ENCODE measurements at places on chromosomes 13 and 19.

GRCh38 chr19:42281146-42281826, 12.2 kb downstream of the CIC start:
- peak; percentile 37 for DNase-seq

- DNase-seq: peak; percentile 62
Observed at GRCh38 chr13:73835138-73835721, 299.0 kb downstream of the KLF12 start.

DNA sequence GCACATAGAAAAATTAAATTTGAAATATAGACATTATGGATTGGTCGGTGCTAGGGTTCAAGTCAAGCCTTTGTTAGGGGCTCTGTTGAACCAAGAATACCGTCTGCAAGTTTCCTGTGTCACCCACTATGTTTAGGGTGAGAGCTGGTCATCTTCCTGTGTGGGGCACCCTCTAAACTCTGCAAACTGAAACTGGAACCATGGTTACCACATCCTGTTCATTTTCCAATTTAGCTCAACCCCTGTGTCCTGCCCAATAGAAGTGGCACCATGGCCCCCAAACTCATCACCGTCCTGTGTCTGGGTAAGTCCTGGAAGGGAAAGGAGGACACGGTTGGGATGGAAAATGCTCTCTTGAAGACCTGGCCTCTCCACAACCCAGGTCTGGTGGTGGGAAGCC, 29.9 kb downstream of the LAIR2 start:
- DNase-seq: peak; percentile 29

DNA sequence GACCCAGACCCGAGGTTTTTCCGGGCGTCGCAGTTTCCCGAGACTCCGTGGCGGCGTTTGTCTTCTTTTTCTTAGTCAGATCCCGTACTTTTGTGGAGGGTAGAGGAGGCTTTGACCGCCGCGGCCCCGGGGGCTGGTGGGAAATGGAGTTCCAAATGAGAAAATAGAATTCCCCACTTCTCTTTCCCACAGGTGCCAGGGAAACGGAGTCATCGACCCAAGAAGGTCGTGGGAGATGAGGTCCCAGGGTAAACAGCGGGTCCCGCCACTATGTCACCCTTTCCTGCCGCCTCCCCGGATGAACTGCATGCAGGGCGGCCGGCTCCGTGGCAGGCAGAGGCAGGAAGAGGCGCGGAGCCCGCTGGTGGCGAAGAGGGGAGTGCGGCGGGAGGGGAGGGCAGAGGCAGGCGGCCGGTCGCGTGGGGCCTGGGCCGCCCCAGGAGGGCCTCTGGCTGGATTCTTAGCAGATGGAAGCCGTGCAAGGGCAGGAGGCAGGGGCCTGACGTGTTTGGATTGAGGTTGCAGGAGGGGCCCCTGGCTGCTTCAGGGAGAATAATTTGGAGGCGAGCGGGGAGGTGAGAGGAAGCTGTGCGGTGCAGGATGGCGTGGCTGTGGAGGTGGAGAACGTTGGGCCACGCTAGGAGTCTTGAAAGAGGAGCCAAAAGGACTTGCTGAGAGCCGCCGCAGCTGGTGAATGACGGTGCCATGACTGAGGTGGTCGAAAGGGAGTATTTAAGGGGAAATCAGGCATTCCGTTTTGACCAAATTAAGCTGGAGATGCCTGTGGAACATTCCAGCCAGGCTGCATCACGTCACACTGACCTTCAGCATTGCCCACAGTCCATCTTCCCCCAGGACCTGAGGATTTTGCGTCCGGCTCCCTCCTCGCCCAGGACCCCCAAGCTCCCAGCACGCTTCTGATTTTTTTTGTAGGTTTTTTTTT, 11.7 kb downstream of the CYTH2 start:
- peak; percentile 60 for DNase-seq

GRCh38 chr19:616747-617526, 16.4 kb downstream of the POLRMT start:
- no peak for DNase-seq

DNA sequence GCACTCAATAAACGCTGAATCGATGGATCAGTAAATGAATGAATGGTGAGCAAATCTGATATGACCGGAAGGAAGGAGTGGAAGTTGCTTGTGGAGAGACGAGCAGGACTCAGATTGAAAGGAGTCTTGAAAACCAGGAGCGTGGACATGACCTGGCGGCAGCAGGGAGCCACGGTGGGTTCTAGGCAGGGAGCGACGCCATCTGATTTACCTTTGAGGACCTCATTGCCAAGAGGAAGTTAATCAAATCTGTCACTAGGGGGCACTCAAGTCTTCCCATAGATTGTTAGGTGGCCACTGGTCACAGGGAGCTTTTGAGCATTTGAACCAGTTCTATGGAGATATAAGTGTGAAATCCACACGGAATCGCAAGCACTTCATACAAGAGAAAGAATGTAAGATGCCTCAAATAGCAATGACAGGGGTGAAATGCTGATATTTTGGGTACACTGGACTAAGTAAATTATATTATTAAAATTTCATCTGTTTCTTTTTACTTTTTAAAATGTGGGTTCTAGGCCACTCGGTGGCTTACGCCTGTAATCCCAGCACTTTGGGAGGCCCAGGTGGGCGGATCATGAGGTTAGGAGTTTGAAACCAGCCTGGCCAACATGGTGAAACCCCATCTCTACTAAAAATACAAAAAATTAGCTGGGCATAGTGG, 9.2 kb upstream of the FBN3 start:
- peak; percentile 66 for DNase-seq

DNA sequence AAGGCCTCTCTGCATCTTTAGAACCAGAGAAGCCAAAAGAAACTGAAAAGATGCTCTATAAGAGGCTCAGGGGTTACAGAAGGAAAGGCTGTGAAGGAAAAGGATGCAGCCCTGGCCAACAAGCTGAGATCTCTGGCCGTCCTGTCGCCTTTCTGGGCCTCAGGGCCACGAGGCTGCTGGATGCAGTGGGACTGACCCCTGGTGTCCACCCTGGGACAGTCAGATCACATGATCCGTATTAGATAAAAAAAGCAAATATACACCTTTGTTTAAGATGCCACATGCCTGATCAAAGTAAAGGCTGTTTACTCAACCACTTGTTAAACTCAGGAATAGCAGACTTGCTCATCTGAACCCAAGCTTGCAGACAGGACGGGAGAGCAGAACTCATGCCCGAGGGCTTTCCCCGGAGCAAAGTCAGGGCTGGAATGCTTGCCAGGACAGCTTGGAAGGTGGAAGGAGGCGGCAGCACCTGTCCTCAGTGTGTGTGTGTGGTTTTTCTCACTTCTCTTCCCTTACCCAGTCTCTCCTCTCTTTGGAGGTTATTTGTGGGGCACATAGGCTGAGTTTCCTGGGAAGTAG, 206.5 kb upstream of the TSHZ3 start:
- DNase-seq: no peak

DNA sequence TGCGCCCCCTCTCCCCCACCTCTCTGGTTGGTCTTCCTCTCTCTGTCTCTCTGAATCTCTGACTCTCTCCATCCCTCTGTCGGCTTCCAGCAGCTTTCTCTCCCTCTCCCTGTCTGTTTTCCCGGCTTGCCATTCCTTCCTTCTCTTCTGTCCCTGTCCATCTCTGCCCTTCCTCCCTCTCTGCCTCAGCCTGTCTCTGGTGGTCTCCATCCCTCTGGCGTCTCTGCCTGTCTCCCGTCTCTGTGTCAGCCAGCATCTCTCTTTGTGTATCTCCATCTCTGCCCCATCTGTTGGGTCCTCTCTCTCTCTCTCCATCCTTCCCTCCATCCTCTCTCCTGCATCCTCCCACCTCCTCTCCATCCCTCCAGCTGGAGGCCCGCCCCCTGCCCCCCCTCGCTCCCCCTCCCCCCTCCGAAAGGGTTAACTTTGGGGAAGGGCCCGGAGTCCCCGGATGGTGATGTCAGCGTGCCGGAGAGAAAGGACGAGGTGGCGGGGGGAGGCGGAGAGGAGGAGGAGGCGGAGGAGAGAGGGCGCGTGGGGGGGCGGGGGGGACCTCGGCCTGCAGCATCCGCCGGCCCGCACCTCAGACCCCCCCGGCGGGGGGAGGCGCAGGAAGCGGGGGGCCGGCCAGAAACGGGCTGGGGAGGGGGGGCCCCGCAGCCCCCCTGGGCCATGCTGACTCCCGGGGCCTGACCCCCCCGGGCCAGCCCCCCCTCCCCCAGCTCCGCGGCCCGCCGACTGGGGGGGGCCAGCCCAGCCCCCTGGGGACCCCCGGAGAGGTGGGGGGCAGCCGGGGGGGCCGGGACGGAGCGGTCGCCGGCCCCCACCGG, at the start of gene BRSK1:
Gene BRSK1 (plus strand): TSS at position 450 of the 830 bp plus-strand sequence. CDS start 446 bp downstream, outside the sequence.
- DNase-seq: peak; percentile 66

DNA sequence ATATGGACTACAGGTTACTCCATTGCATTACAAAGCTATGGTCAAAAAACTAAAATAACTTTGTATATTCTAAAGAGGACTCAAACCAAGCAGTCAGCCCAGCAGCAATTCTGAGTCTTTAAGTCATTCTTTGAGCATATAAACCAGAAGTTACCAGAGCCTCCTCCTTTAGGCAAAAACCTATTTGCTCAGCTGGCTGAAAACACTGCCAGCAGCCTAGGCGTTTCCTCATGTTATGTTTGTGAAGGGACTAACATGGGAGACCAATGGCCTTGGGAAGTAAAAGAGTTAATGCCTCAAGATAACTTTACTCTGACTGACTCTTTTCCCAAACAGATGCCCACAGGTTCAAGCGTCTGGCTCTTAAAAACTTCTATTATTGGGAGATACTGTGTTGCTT, 45.3 kb downstream of the ZNF626 start:
- DNase-seq: no peak

GRCh38 chr19:41930926-41931592, 2.8 kb upstream of the ERFL start:
- no peak for DNase-seq

GRCh38 chr19:52028027-52028779, at the start of gene ZNF614:
Gene ZNF614, minus strand, starts transcription at chr19:52028379. Its CDS starts 2,634 bp downstream, at chr19:52025745.
- peak; percentile 83 for DNase-seq

GRCh38 chr13:28421676-28422410, 73.1 kb downstream of the FLT1 start:
- no peak for DNase-seq

GRCh38 chr19:20470345-20471135, 95.0 kb downstream of the ZNF737 start:
- DNase-seq: no peak

- DNase-seq: no peak
Observed at GRCh38 chr13:62022369-62022768, 606.7 kb upstream of the PCDH20 start.

- no peak for DNase-seq
Observed at GRCh38 chr13:50722440-50723125, 120.9 kb downstream of the DLEU7 start.

GRCh38 chr19:53646144-53646543, 14.3 kb downstream of the DPRX start:
- no peak for DNase-seq

DNA sequence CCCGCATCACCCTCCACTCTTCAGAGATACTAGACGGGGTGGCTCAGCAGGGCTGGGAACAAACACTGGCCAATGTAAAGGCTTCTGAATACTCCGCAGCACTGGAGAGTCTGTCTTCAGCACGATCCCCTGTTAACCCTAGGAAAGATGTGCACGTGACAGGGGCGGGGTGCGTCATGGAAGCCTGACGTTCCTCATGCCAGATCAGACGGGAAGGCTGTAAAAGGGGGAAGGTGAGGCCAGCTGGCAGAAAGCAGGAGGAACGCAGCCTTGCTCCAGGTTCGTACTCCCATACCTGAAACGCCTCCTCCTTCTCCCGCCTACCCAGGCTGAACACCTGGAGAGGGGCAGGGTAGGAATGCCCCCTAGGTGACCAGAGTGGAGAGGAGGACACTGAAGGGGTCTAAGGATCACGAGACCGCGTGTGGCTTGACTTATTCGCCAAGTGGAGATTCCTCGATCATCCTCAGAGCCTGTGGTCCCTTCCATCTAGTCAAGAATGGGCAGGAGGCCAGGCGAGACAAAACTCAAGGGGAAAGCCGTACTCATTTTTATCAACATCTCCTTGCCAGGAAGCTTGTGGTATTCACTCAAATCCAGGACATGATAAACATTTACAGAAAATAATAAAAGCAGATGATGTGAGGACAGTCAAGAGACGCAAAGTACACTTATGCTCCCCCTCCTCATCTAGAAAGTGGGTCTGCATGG, 18.2 kb upstream of the FFAR2 start:
- DNase-seq: no peak

DNA sequence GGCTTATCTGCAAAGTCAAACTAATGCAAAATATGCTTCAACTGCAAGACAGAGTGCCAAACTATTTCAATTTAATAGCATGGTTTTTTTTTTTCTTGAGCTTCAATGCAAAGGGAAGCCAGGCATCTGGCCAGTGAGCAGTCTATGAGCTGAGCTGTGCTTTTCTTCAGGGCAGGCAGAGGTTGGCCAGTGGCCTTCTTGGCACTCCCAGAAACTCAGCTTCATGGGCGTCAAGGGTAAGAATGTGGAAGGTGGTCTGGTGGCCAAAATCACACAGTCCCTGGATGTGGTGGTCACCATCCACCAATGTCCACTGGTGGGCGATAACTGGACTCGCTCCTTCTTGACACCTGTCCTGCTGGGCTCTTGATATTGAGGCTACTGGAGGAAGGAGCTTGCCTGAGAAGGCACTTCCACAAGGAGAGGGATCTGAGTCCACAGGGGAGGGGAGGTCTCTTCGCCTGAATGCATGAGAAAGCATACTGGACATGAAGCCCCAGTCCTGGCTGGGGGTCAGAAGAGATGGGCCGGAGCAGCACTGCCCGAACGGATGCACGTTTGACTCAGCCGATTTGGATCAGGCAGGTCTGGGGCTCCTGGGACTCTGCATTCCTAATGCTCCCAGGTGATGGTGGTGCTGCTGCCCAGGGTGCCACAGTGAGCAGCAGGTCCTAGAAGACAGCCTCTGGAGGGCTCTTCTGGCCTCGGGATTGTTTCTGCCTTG, 17.1 kb downstream of the COL4A2 start:
- DNase-seq: no peak

- no peak for DNase-seq
Observed at GRCh38 chr13:99208185-99208584, 7.5 kb downstream of the UBAC2 start.

DNA sequence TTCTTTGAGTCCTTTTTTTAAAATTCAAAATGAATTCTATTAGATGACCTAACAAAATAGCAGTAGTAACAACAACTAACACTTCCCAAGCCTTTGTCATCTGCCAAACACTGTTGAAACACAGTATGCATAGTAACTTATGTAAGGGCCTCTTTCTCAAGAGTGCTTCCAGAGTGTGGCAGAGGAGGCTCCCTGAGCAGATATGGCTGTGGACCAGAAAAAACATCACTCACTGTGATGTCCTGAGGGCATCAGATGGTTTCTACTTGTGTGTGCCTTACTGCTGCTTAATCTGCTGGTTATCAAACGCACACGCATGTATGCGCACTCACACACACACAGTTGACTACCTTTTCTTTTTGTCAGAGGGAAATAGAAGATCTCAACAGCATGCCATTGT, 110.8 kb downstream of the DLEU7 start:
- DNase-seq: no peak

DNA sequence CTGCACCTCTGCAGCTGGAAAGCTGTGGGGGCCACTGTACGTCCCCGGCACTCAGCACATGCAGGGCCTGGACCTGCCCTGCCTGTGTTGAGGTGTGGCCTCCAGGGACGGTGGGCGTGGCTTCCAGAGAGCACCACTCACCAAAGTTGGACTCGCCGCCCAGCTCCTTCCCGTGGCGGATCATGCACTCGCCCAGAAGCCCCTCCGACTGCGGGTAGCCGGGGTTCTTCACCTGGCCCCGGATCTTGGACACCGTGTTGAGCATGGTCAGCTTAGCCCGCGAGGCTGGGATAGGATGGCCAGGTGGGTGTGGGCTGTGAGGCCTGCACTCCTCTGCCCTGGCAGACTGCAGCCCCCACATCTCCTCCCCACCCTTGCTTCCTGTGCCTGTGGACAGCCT, 22.0 kb downstream of the MPND start:
- no peak for DNase-seq

Data from CD4-positive, alpha-beta T cell treated with Interleukin-1 beta for 1 hour (primary cell).